ENCODE measurements at places on chromosomes 2 and 18.

DNA sequence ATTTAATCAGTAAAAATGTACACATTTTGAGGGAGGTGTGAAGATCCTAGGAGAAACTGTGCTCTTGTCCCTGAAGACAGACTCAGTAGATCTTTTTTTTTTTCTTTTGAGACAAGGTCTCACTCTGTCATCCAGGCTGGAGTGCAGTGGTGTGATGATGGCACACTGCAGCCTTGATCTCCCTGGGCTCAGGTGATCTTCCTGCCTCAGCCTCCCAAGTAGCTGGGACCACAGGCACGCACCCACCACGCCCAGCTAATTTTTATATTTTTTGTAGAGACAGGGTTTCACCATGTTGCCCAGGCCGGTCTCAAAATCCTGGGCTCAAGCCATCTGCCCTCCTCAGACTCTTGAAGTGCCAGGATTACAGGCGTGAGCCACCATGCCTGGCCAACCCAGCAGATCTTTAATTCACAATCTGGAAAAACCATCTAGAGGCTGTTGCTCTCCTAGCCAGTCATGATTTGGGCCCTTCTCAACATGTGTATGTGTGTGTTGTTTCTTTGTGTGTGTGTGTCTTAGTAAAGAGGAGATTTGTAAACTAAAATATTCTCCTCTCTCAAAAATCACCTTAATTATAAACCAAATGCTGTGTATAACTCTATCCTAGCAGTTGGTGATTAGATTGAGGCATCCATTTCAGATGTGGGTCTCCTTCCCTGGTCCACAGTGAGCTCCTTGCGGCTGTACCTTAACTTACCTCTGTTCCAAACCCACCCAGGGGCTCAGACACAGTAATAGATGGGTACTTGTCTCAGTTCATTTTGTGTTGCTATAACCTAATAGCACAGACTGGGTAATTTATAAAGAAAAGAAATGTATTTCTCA is 3.9 kb upstream of the MYCN start:
- no peak for DNase-seq

GRCh38 chr18:58088691-58089065 is 44.7 kb downstream of the NEDD4L start:
- no peak for DNase-seq

DNA sequence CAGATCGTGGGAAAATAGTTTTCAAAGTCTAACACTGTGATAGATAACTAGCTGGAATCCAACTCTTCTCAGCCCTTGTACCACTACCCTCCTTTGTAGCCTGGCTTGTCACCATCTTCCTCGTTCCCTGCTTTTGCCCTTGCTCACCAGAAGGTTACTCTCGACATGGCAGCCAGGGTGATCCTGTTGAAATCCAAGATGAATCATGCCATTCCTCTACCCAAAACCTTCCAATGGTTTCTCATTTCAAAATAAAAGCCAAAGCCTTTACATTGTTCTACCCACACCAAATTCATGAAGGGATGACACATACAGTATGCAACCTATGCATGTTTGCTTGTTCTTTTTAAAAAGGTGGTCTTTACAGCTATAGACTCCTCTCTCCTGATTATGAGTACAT is 45.7 kb downstream of the STAT4 start:
- DNase-seq = peak; percentile 16

DNA sequence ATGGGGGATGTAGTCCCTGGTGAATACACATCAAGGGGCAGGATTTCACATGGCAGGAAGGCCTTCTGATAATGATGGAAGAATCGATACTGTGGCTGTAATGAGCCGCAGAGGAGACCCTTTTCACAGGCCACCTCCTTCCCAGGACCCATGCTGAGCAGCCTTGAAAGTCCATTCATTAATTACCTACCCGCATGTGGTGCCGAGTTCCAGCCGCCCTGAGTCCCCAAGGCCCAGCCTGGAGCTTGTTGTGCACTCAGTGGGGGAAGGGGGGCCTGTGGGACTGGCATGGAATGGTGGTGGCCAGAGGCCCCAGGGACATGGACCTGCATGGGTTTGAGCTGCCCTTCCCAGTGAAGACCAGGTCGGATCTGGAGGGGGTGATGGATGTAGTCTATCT is 25.5 kb downstream of the ASB18 start:
- no peak for DNase-seq

DNA sequence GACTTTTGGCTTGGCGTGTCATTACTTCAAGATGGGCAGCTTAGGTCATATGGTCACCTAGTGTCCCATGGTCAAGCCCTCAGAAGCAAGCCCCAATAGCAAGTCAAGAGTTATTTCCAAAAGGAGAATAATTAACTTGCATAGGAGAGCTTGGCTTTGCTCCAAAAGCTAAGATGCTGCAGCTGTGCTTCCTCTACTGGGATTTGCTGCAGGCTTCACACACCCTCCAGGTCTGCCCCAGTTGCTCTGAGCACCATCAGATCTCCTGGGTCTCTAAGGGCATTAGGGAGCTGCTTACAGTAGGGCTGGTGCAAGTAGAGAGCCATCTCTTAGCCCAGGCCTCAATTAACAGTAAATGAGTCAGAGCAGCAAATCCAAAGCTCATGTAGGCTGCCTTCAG is 46.6 kb downstream of the THUMPD2 start:
- DNase-seq = no peak

DNA sequence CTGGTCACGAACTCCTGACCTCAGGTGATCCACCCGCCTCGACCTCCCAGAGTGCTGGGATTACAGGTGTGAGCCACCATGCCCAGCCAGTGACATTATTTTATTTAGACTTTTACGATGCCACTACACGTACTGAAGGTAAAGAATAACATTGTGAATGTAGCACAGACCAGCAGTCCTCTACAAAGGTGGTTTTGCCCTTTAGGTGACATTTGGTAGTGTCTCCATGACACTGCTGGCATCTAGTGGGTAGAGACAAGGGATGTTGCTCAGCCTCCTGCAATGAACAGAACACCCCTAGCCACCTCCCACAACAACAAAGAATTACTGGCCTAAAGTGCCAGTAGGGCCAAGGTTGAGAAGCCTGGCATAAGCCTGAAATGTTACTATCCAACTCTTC is 69.5 kb downstream of the MYOM1 start:
- no peak for DNase-seq

DNA sequence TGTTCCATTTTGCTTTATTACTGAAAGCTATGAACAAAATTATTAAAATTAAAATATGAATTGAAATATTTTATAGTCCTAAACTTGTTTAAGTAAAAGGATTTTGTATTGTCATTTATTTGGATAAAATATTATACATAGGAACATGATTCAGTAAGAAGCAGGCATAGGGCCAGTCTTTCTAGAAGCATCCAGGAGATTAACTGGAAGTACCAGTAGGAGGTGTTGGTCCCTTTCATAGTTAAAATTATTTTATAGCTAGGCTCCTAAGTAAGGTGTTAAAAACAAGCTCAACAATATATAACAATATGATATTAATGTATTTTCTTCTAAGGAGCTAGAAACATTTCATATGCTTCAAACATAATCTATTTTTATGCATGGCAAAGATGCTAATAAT is 43.7 kb downstream of the FIGN start:
- no peak for DNase-seq

DNA sequence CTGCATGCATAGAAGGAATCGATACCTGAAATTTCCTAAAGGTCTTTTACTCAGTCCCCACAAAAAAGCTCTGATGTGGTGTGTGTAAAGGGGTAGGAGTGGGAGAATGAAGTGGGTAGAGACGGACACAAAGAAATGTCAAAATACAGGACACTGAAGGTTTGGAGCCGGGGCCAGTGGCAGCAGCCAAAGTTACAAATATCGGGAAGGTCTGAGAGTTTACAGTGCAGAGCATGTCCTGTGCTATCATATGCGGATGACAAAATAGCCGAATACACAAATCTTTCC is 89.9 kb upstream of the STON1 start:
- DNase-seq = no peak

- DNase-seq = no peak
Observed at GRCh38 chr2:169900686-169901085, 73.4 kb downstream of the UBR3 start.

GRCh38 chr2:162261032-162261945 is 18.0 kb upstream of the FAP start:
- peak; percentile 78 for DNase-seq

DNA sequence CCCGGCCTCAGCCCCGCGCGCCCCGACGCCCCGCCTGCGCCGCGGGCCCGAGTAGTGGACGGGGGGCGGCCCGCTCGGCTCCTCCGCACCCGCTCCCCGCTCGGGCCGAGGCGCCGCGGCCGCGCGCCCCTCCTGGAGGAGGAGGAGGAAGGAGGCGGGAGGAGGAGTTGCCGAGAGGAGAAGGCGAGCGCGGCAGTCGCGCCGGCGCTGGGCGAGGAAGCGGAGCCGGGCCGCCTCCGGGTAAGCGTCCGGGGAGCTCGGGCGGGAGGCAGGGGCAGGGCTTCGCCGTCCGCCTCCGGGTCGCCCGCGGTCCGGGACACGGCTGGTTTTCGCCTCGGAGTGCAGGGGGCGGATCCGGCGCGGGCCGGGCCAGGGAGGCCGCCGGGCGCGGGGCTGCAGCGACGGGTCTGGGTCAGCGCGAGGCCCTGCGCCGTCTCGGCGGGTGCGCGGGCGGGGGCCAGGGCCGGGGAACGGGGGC is at the start of gene SOCS6:
Gene SOCS6 (plus strand): TSS at position 195 of the 478 bp plus-strand sequence. CDS start 35,624 bp downstream, outside the sequence.
- peak; percentile 75 for DNase-seq

- no peak for DNase-seq
Observed at GRCh38 chr2:49972699-49973098, 818.4 kb upstream of the FSHR start.

DNA sequence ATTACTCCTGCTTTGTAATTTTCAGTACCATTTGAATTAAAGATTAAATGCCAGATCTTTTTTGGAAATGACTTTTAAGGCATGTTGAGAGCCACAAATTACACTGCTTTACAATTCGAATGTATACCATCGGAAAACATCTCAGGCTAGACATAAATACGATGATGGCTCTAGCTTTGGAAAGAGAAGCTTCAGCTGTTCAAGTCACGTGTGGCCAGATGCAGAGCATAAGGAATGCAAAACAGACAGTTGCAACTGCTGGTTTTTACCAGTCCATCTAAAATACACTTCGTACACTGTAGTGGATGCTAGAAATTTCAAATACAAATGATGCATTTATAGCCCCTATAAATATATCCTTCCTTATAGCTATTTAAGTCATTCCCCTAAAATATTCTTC is 8.0 kb downstream of the ZNF516 start:
- DNase-seq = no peak

DNA sequence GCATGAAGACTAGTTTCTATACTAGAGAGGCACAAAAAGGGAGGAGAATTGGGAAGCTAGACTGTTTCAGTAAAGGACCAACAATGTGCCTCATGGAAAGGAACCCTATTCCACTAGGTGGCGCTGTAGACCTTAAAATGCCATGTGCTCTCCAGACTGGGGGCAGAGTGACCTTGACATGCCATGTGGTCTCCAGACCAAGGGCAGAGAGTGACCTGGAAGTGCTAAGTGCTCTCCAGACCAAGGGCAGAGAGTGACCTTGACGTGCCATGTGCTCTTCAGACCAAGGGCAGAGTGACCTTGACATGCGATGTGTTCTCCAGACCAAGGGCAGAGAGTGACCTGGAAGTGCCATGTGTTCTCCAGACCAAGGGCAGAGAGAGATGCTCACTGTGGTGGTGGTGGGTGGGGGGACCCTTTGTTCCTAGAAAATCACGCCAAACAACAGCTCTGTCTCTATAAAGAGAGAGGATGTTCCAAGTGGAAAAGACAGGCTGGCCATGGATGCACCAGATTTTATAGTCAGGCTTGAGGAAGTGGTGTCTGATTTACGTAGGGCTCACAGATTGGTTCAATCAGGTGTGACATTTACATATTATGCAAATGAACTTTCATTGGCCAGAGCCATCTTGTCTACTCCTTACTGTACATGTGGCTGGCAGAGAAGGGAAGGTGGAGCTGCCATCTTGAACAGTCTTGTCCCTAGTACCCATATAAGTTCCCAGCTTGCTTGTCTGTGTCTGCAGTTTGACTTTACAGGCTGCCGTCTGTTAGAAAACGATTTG is 344.0 kb upstream of the DDX18 start:
- no peak for DNase-seq

GRCh38 chr2:1676913-1677820 is 67.1 kb downstream of the PXDN start:
- DNase-seq = no peak

DNA sequence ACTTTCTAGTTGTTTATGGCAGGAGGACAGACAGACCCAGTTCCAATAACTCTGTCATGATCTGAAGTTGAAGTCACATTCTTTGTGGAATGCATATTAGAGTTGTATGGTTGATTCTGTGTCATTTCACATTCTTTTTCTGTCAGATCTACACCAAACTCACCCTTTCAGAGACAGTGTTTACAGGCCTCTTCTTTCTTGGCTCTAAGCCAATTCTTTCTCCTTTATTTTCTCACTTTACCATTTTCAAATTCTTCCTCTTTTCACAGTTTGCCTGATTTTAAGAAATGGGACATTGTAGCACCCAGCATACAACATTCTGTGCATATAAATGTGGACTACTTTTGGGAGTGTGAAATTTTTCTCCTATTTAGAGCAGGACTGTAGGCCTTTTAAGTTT is 103.7 kb downstream of the CCDC85A start:
- DNase-seq = no peak

- DNase-seq = no peak
Observed at GRCh38 chr18:52422985-52423601, 83.1 kb downstream of the DCC start.

GRCh38 chr2:88601286-88601685 is 26.0 kb downstream of the EIF2AK3 start:
- DNase-seq = no peak

DNA sequence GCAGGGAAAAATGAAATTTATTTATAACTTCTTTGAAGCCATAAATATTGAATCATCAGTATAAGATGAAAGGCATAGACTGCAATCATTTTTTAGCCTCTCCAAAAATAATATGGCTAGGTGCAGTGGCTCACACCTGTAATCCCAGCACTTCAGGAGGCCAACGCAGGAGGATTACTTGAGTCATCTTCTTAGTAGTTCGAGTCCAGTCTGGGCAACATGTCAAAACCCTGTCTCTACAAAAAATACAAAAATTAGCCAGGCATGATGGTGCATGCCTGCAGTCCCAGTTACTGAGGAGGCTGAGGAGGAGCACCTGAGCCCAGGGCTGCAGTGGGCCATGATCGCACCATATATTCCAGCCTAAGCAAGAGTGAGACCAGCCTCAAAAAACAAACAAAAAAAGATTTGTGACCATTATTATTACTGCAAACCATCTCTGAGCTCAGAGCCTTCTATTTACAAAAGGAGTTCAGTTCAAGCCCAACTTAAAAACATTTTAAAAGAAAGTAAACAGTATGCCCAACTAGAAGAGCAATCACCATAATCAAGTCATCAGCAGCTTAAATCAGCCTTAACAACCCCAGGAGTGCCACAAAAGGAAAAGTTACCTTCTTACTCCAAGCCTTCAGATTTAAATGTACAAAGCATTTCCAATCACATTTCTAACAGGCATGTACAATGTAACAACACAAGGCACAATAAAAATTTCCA is 37.5 kb downstream of the KCNG3 start:
- DNase-seq = no peak

GRCh38 chr18:74328206-74328605 is 12.6 kb downstream of the C18orf63 start:
- DNase-seq = peak; percentile 54

- no peak for DNase-seq
Observed at GRCh38 chr2:23420091-23420839, 35.3 kb downstream of the KLHL29 start.

All from fibroblast of gingiva (primary cell).